ENCODE measurements at places on chromosomes 4 and X.

GRCh38 chrX:20952180-20952579 lies 422.0 kb upstream of the CNKSR2 start:
- no peak for DNase-seq

DNA sequence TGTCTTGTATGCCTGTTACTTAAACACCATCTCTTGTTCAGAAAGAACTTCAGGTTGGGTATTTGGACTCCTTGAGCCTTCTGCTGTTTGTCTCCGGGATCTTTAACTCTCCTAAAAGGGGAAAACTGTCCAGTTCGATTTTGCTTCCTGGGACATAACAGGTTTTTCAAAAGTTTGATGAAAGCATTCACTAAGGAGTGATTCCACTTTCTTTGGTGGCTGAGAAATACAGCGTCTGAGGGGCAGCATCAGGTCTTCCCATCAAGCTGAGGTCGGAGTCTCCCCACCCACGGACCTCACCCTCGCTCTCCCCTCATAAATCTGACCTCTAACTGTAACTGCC lies 1.4 kb downstream of the AFAP1 start:
- DNase-seq, result no peak

DNA sequence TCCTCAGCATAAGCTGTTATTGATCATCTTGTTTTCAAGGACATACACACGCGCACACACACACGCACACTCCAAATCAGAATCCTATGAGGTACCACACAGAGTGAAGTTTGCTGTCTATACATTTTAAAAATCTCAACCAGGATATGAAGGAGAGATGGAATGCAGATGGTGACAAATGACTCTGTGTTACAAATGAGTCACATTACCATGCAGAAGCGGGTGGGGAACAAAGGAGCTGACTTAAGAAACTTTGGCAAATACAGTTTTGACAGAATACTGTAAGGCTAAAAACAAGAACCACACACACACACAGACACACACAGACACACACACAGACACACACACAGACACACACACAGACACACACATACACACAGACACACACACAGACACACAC lies 81.7 kb downstream of the RELL1 start:
- no peak for DNase-seq

DNA sequence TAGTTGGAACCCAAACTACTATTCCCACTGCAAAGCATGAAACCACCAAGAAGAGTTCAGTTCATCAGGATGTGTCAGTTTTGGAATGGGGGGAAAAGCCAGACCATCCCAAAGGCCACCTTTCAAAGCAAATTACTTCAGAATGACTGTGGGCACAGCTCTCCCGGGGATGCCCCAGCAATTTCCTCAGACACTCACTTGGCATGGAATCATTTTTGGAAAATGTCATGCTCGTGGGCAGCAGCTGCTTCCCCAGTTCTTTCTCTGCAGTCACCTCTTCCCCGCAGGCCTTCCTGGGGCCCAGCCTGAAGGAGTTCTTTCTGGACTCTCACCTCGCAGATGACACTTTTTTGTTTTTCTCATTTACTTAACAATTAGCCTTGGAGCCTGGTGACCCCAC lies 350.3 kb downstream of the NR3C2 start:
- no peak for DNase-seq

- DNase-seq, result no peak
Measured at GRCh38 chr4:37890801-37891259, at the start of gene TBC1D1. Gene TBC1D1, plus strand, starts transcription at chr4:37891084. Its CDS starts 11,012 bp downstream, at chr4:37902096.

DNA sequence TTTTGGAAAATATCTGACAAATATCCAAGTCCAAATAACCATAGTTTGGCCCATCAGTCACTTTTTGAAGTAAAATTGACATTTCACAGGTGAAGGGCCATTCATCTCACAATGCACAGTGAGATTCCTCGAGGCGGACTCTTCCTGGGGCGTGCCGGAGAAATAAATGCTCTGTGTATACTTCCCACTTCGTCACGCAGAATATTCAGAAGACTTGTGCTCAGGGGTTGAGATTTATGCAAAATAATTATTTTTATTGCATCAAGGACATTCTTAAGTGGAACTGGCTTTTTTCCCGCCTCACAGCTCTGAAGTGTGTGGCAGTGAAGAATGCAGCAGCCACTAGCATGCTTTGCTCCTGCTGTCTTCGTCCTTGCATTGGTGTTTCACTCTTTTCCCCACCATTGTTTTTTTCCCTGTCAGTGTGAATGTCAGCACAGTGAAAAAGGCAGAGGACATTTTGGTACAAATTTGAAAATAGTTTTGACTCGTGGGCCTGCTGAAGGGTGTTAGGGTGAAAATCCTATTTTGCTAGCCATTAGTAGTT lies 70.6 kb downstream of the FAM193A start:
- no peak for DNase-seq

- no peak for DNase-seq
Measured at GRCh38 chr4:82811838-82812341, 13.3 kb upstream of the SCD5 start.

DNA sequence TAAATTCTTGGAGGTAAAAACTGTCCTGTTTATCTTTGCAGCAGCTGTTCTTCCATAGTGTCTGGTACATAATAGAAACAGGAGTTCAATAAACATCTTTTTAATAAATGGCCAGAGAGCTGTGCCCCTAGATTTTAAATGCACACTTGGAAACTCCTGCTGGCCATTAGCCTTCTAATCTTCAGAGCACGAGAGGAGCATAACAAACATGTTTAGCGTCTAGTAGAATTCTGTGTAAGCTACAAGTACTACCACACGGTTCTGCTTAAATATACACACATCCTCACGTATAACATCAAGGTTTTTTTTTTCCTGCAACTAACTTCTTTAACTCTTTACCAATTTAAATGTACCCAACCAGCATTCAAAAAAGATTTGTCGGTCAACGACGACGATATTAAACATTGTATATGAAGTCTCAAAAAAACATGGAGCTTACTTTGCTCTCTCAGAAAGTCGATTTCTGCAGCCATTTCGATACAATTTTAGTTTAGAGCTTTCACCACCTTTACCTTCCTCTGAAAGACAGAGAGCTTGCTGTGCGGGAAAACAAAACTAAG lies 628 bp downstream of the SCLT1 start:
- peak; percentile 0 for DNase-seq

DNA sequence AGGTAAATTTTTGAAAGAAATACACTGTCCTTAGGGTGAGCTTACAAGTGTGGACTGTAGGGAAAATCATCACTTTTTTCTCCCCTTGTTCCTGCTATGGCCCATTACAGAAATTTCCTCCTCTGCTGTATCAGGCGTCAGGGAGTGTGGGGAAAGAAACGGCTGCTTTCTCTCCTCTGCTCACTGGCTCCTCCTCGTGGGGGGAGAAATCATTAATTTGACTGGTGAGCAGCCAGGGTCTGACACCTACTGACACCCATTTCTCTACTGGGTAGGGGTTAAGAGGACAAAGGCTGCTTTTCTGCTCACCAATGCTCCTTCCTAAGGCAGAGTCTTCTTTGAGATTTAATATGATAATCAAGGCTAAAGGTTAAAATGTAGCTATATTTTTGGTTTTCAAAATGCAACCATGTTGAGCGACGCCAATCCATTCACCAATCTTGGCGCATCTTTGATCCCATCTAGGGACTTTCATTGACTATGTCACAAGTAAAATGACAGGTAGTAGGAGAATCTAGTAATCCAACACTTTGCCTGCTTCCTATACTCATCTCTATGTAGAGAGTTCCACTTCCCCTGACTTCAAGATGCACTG lies 25.1 kb downstream of the SETD7 start:
- DNase-seq, result no peak

GRCh38 chrX:22396408-22396807 lies 123.7 kb downstream of the CBLL2 start:
- DNase-seq, result no peak

DNA sequence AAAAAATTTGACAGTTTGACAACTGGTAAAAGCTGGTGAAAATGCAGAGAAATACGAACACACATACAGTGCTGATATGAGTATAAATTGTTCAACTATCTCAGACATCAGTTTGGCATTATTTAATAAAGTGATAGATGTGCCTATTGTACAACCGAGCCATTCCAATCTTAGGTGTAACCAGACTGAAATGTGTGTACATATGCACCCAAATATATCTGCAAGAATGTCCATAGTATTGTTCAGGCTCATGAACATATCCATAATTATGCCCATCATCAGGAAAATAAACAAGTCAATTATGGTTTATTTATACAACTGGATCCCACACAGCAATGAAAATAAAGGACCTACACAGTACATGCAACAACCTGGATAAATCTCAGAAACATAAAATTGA lies 188.9 kb upstream of the DDX53 start:
- no peak for DNase-seq

GRCh38 chr4:53507058-53507457 lies 84.2 kb downstream of the LNX1 start:
- DNase-seq, result no peak

DNA sequence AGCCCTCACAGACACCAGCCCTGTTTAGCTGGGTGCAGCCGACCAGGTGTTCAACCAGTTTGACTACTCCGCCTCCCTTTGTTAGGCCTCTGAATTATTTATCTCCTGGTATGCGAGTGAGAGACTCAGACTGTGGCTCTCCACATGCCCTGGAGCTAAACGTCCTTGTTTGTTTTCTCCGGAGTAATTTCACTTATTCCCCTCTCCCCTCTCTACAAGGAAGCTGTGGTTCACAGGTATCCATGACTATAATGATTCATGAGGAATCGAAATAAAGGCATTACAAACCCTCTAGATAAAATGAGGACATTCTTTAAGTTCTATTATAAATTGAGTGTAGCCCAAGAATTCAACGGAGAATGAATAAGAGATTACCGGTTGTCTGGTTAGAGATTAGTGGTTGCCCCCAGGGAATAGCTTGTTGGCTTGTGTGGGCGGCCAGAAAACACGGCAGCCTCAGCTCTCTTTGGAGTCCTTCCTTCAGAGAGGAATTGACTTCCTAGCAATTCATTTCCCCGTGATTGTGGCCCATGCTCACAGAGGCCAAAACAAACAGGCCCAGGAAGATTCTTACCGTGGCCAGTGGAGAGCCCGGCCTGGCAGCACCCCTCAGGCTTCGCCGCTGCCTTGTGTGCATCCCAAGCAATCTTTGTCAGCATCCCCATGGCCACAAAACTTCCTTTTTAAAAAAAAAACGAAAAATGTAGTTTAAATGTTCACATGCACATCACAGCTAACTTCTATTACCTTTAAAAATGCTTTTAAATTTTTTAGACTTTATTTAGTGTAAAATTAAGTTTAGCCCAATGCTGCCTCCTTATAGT lies 60.2 kb upstream of the CBR4 start:
- DNase-seq, result no peak

DNA sequence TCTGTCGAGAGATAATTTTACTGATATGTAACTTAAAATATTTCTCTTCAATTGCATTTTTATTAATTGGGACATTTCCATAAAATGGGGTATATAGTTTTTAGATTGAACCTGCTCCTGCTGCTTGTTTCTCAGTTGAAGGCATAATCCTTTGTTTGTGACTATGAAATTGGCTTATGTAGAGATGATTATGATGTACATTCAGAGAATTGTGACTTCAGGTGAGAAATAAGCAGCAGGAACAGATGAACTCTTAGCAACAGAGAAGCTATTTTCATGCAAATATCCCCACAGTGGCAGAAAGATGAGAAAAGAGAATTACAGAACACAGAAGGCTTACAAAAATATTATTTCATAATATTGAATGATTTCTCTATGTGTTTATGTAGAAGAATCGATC lies 1499.5 kb upstream of the ADGRL3 start:
- no peak for DNase-seq

GRCh38 chrX:136639506-136640176 lies 8.3 kb upstream of the CD40LG start:
- DNase-seq, result no peak

DNA sequence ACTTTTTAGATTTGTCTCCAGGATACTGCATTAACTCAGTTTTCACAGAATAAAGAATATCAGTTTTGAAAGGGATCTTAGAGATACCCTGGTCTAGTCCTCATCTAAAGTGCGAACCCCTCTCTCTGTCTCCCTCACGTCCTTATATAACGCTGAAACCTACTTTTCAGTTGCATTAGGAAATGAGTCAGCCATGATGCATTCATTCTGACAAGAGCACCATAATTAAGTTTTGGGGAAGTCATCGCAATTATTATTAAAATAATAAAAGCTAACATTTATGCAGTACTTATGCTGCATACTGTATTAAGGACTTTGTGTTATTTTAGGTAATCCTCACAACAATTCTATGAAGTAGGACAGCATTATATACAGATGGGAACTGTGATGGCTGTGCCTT lies 116.1 kb downstream of the REELD1 start:
- DNase-seq, result no peak

GRCh38 chrX:23726191-23726590 lies 16.9 kb downstream of the ACOT9 start:
- no peak for DNase-seq

DNA sequence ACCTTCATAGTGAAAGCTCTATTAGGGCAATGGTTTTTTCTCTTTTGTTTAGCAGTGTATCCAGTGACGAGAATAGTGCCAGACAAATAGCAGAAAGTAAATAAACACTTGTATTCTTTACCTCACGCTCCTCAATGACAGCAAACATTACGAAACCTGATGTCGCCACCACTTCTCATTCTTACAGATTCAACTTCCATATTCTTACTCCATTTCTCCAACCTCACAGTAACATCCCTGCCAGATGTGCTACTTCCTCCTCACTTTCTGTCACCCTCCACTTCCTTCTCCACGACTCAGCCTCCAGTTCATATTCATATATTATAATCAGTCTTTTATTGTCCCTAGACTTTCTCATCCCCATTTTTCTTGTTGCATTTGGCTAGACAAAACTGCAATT lies 1956.2 kb upstream of the AGA start:
- DNase-seq, result no peak

GRCh38 chrX:143500751-143501150 lies 16.5 kb downstream of the SPANXN3 start:
- DNase-seq, result no peak

DNA sequence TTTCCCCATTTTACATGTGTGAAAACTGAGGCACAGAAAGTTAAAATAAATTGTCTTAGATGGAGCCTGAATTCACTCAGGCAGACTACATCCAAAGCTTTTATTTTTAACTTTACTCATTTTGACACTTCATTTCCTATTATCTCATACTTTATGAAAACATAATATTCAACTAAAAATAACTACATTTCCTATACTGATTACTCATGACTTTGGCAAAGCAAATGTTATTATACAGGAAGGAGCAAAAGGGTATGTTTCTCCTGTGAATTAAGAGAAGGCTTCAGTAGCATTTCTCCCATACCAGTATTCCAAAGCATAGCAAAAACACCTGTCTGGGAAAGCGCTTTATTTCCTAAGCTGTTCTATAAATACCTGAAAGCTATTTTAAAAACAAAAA lies 178.6 kb downstream of the ADAMTS3 start:
- no peak for DNase-seq

GRCh38 chr4:111696505-111696904 lies 448.7 kb upstream of the FAM241A start:
- no peak for DNase-seq

DNA sequence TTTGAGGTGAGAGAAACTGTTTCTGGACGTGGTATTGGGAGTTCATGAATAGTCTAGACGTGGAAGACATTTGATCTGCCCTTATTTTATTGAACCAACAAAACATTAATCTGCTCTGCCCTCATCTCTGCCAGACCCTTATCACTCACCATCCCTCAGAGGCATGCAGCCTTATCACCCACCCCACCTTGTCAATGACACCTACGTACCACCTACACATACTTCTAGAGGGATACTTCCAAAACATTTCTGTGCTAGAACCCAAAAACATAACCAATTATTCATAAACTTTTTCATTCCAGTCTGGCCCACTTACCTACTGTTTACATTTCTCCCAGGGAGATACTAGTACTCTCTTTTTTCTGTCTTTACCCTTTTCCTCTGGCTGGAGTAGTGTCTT lies 105.2 kb downstream of the RS1 start:
- no peak for DNase-seq

GRCh38 chrX:44332437-44332836 lies 11.0 kb downstream of the EFHC2 start:
- no peak for DNase-seq

All from NCI-H524 treated with DMSO at 0.1 percent for 48 hours (cell line).